ENCODE measurements at places on chromosomes 3 and 15.

GRCh38 chr15:44790215-44790614, 53.9 kb downstream of the TRIM69 start:
- DNase-seq = no peak

DNA sequence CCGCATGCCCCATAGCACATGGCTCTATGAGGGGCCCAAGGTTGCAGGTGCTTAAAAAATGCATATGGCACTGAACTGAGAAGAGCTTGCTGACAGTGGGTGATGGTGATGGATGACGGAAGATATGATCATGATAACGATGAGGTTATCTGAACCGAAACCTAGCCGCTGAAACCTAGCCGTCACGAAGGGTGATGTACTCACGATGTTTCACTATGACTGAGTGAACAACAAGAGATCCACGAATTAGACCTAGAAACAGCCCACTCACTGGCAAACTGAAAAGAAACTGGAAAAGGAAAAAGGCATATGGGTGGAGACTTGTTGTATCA, 57.6 kb upstream of the BCL6 start:
- no peak for DNase-seq

DNA sequence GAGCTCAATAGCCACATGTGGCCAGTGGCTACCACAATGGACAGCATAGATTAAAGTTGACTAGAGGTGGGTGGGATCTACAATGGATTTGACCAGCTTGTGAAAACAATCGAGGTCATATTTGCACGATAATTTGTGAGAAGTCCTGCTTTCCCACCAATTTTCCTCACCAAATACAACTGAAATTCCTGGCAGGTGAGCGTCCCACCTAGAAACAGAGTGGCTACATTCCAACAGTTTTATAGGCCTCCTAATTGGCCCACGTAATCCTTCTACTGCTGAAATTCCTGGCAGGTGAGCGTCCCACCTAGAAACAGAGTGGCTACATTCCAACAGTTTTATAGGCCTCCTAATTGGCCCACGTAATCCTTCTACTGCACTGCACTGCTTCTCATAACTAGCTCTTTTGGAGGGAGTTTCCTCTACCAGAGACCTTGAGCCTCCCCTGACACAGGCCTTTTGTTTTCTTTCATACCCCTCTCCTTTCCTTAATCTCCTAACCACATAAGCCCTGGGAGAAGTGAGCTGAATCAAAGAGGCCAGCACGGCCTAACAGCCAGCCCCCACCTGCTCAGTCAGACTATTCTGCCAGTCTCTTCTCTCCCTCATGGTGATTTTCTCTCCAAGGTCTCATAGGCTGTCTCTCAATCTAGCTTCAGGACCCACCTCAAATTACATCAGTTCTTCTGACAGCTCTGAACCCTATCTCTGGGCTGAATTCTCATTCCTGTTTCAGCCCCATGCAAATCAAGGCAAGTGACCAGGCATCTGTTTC, 80.2 kb downstream of the BFSP2 start:
- DNase-seq = no peak

- no peak for DNase-seq
Observed at GRCh38 chr3:69231929-69232440, 109.6 kb upstream of the LMOD3 start.

GRCh38 chr15:70569091-70569713, 194.2 kb downstream of the UACA start:
- DNase-seq = peak; percentile 19

All from COR-L47 (cell line).